ENCODE measurements at places on chromosomes 1 and 21.

DNA sequence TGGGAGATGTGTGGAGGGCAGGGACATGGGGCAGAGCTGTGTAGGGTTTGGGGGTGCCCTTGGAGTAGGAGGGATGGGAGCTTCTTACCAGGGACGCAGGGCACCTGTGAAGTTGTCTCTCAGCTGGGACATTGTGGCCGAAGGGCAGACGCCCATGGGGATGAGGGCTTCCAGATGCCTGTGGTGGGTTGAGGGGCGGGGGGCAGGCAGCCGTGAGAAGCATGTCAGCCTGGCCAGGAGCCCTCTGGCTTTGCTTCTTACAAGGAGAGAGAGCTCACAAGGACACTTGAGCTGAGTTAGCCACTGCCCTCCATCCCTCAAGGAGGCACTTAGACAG is 8.5 kb downstream of the A3GALT2 start:
- DNase-seq = no peak

GRCh38 chr21:45306453-45306831 is 18.7 kb upstream of the POFUT2 start:
- no peak for DNase-seq

GRCh38 chr1:88892357-88892877 is 1.1 kb upstream of the GTF2B start:
- no peak for DNase-seq

- no peak for DNase-seq
Measured at GRCh38 chr1:10236405-10237156, 26.2 kb downstream of the KIF1B start.

DNA sequence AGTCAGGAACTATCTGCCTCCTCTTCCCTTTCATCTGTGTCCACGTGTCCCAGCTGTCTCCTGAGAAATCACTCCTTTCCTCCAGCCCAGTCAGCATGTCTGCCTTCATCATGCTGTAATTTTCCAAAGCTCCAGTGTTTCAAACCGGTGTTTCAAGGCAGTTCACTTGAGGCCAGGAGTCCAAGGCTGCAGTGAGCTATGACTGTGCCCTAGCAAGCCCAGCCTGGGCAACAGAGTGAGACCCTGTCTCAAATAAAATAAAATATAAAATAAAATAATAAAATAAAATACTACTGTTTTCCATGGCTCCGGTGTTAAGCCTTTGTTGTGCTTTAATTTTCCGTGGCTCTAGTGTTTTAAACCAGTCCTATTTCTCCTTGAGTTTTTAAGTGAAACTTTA is 7.9 kb upstream of the SELENON start:
- no peak for DNase-seq
